Effector memory CD4-positive, alpha-beta T cell (primary cell): ENCODE measurements at places on chromosomes 7 and 10.

GRCh38 chr7:77308792-77309191, 107.4 kb downstream of the GSAP start:
- DNase-seq = no peak

GRCh38 chr7:6649241-6649961, 12.3 kb downstream of the ZNF316 start:
- DNase-seq = no peak

DNA sequence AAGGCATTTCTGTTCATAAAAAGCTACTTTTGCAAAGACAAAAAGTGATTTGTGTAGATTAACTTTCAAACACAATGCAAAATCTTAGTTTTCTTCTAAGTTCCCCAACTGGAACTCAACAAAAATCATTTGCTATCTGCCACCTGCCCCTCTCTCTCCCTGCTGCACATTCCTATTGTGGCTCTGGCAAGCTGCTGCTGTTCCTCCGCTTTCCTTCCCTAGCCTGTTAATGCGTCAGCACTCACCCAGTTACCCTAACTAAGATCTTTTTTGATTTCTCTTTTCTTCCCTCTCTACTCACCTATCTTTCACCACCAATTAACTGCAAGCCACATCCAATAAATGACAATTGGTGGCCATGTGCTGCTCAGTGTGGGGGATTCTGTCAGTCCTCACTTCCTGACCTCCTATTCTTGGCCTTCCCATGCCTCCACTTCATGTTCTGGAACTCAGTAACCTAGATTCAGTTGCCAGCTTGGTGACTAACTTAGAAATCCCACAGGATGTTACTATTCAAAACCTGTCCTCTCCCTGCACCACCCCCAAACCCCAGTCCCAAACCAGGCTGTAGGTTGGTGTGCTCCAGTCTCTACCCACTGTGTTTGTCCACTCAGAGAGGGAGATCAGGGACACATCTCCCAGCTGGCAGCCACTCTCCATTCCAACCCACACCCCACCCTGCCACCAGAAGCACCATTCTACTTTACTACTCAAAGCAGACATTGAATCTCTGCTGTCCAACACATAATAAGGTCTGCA, 140.2 kb upstream of the CTTNBP2 start:
- DNase-seq = no peak

- DNase-seq = no peak
Observed at GRCh38 chr7:27501001-27501400, 161.7 kb downstream of the HIBADH start.

DNA sequence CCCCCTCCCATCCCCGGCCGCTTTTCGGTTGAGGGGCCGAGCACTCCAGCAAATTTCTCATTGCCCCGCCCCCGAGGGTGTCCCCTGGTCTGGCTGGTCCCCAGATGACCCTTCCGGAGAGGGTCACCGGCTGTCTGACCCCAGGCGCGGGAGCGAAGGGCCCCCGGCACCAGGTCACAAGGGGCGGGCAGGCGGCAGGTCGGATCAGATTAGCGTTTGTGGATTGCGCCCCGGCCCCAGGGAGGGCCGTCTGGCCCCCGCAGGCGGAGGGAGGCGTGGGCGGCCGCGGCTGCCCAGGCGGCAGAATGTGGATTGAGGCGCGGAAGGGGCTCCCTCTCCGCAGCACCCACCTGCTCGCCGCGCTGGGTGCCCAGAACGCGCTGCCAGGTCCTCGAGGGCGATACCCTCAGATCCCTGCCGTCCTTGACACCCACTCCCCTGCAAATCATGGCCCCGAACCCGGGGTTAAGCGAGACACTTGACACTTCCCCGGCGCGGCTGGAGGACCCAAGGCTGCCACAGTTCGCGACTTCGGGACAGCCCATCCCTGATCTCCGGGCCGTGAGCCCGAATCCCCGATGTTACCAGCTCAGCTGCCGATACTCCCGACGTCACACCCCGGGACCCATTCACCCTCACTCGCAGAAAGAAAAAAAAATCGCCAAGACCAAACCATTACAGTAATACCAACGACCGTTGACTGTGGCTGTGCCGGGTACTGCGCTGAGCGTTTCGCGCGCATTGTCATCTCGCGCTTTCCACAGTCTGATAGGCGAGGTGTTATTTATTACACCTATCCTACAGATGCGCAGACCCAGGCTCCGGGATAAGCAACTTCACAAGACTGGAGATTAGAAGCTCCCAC, 953 bp downstream of the NODAL start:
- DNase-seq = no peak

- no peak for DNase-seq
Observed at GRCh38 chr7:81186691-81187090, 267.8 kb upstream of the SEMA3C start.
